ENCODE measurements at places on chromosomes 1 and 21.

GRCh38 chr1:41827991-41828570 lies 90.6 kb downstream of the HIVEP3 start:
- DNase-seq: no peak

DNA sequence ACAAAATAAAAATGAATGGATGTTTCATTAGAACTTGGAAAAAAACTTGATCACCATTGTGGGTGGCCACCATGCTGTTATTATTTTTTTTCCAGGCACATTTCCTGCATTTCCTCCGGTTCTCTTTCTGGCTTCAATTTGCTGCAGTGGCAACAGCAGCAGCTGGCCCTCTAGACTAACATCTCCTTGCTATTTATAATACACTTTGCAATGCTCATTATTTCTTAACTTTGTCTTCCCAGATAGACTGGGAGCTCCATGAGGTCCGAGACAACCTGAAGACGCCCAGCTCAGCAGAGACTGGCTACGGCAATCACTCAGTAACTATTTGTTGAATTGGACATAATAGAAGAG lies 53.4 kb upstream of the ATP5PO start:
- DNase-seq: no peak

- peak; percentile 93 for DNase-seq
Measured at GRCh38 chr1:47934243-47934805, 62.9 kb downstream of the TRABD2B start.

GRCh38 chr1:242206994-242207393 lies 208.1 kb upstream of the MAP1LC3C start:
- no peak for DNase-seq

GRCh38 chr1:109181085-109181806 lies 32.5 kb upstream of the SARS1 start:
- DNase-seq: no peak

DNA sequence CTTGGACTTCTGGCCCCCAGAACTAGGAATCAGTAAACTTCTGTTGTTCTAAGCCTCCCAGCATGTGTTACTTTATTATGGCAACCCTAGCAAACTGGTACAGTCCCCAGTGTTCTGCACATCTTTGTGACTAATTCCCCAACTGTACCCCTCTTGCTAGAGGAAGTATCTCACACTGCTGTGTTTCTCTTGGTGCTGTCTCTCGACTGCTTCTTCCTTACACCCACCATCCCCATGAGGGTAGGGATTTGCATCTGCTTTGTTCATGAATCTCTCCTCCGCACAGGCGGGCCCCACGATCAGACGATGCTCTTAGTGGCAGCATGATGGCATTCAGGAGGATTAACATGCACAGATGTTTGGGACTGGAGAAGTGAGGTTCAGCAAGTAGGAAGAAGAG lies 46.7 kb downstream of the CLIC6 start:
- DNase-seq: no peak

GRCh38 chr1:177219554-177220458 lies 49.0 kb downstream of the BRINP2 start:
- DNase-seq: no peak

DNA sequence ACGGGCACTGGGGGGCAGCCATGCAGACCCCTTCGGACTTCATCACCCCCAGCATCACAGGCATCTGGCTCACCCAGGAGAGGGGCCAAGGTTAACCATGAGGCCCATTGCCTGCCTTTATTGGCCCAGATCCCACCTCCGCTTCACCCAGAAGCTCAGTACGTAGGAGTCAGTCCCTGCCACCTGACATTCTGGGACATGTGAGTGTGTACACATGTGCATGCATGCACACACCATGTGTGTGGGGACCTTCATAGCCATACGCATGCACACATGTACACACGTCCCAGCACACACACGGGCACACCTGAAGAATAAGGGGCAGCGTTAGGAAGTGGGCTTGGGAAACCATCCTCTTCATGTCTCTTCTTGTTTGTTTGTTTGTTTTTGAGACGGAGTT lies 24.1 kb upstream of the TRAPPC10 start:
- DNase-seq: no peak

GRCh38 chr1:47980501-47980900 lies 16.7 kb downstream of the TRABD2B start:
- DNase-seq: no peak

DNA sequence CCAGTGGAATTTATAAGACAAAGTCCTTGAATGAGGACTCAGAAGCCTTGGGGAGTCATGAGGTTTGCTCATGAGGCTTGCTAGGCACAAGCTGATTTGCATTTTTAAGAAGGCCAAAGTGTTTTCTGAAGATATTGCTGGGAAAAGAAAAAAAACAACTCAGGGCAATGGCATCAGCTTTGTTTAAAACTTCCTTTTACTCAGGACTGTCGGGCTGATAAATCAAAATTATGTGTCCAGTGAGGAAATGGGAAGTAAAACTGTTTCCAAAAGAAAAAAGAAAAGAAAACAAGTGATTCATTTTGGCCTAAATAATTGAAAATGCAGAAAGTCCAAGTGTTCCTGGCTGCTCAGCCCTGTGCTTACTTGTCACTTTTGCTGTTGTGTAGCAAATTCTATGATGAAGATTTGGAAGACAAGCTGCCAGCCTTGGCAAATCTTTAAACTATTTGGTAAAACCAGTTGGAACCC lies 282.4 kb downstream of the HLX start:
- no peak for DNase-seq

DNA sequence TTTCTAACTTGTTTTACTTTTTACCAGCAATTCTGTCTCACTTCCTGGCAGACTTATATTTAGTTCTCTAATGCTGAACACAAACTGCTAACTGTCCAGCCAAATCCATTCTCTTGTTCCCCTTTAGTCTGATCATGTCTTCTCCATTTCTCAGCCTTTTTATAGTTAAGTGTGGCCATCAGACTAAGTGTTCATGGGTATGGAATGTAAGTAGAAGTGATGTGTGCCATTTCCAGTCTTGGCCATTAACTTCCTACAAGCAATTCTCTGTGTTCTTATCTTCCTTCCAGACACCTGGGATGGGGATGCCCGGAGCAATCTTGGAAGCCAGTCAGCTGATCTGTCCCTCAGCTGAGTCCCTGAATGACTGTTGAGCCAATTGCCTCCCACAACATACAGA lies 165.8 kb downstream of the ST6GALNAC3 start:
- no peak for DNase-seq

DNA sequence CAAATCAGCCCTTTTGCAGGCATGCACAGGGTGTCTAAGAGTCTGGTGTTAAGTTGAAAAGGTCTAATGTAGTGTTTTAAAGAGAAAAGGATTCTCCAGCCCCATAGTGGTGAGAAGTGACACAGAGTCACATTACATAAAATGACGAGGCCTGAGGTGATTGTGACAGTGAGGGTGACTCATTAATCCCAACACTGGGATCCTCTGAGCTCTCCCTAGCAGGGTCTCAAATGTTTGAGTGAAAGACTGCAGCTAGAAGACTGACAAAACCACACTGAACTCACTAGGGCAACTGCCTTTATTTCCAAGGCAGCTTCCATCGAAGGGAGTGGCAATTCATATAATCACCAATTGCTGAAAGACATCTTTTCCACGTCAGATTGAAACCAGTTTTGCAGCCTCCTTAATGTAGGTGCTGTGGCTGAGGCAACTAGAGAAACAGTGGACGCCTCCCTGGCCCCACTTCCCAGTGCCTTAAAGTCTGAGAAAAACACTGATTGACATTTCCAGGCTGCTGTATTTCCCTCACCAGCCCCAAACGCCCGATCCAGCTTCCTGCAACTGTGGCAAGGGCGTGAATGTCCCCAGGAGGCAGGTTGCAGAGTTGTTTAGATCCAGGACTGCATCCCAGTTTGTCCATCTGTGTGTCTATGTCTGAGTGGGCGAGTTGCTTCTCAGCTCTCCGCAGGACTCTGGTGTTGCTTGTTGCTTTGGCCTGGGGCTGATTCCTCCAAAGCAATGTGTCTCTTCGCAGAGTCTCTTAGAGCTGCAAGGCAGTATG lies 81.4 kb downstream of the RUNX1 start:
- DNase-seq: no peak

DNA sequence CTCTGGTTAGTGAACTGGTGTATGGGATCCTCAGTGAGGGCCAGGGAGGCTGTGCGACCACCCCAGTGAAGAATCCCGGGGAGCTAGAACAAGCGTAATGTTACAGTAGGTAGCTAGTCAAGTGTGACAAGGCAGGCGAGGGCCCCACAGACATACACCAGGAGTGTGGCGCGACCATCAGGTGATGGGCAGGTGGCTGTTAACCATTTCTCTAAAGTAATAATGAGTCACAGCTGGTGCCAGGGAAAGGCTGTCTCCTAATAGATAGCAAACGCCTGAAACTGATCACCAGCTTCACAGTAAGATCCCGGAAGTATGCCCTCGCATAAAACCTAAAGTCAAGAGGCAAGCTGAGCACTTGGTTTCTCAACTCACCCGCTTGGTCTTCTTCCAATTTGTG lies 40.5 kb upstream of the TARBP1 start:
- no peak for DNase-seq

DNA sequence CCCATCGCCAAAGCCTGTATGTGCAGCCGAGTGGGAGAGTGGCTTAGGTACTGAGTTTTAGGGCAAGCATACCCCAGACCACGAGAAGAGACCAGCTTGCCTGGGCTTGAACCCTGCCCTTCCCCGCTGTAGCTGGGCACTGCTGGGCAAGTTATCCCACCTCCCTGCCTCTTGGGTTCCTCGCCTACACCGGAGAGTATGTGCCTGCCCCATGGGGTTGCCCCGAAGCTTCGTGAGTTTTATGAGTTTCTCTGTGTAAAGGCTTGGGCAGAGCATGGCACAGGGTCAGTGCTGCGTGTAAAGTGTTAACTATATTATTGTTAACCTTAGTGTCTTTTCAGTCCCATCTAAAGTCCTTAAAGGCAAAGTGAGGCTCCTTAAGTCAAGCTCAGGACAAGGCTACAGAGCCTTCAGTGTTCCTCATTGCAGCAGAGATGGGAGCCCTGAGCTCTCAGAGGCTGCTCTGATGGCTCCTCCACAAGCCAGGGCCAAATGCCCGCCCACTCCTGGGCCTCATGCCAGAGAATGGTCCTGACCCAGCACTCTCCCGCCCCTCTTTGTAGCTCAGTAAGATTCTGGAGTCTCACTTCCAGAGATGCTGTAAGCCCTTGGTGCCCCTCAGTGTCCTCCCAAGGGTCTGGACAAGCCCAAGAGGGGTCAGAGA lies 37.0 kb upstream of the KCNA10 start:
- DNase-seq: no peak

DNA sequence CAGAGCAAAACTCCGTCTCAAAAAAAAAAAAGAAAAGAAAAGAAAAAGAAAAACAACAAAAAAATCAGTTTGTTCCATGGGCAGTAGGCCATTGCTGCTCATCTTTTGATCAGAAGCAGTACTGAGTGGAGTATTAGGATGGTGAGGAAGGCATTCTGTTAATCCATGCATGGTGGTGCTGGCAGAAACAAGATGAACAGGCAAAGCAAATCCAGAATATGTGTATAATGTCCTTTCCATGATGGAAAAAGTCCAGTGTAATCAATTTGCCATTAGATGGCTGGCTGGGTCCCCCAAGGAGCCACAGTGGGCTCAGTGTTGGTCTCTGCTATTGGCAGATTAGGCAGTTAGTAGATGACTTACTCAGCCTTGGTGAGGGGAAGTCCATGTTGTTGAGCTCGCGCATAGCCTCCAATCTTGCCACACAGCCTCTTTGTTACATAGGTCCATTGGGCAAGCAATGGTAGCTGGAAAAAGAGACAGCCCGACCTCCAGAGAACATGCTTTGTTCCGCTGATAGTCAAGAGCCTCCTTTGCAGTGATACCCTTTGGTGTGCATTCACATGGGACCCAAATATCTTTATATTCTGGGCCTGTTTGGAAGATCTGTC lies 23.3 kb downstream of the H3-3A start:
- DNase-seq: no peak

GRCh38 chr1:172935062-172935592 lies 115.6 kb downstream of the TNFSF18 start:
- DNase-seq: no peak

DNA sequence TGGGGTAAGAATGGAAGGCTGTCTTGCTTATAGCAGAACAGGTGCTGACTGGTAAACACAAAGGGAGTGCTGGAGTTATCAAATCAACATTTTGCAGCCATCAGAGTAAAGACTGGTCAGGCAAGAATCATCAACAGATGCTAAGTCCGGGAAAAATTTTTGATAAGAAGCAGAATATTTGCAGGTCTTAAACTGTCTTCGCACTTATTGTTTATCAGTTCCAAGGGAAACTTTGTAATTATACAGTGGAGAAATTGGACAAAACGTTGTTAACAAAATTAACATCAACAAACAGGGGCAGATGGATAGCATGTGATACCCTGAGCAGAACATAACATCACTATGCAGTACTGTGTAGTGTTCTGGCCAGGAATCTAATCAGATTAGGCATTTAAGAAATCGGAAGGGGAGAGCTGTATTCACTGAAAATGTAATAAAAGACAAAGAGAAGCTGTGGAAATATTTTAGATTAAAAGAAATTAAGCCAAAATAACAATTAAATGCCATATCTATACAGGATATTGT lies 127.1 kb downstream of the DAB1 start:
- DNase-seq: no peak

GRCh38 chr21:15037095-15037899 lies 27.5 kb downstream of the NRIP1 start:
- no peak for DNase-seq

GRCh38 chr1:235567812-235568503 lies 63.7 kb upstream of the B3GALNT2 start:
- no peak for DNase-seq

DNA sequence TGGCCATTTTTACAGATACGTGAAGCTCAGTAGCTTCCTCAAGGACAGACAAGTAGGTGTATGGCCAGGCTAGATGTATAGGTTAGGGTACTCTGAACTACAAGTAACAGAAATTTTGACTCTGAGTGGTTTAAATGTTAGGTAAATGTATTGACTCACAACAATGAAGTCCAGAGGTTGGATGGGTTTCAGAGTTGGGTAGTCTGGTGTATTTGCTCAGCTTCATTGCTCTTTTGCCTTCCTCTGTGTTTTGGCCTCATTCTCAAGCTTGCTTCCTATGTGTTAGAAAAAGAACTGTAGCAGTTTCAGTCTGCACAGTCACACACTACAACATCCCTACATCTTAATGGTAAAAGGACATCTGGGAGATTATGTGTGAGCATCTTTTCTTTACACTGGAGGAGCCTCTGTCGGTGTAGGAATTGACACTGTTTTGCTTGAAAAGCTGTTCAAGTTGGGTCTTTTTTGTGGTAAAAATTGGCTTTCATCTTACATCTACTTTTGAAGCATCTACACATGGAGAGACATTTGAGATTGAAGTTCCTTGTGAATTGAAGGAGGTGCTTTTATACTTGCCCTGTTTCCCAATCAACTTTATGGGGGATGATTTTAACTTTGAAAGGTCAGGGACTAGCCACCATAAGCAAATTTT lies 64.4 kb downstream of the MAST2 start:
- DNase-seq: no peak

GRCh38 chr1:157626099-157626498 lies 28.2 kb upstream of the FCRL4 start:
- DNase-seq: no peak
